ENCODE measurements at places on chromosomes 7 and 10.

GRCh38 chr7:154680894-154681659 lies 321.8 kb downstream of the PAXIP1 start:
- DNase-seq, result no peak

GRCh38 chr10:52961323-52961722 lies 188.7 kb upstream of the MBL2 start:
- DNase-seq, result no peak

GRCh38 chr7:19491821-19492452 lies 216.9 kb downstream of the POLR1F start:
- no peak for DNase-seq

- no peak for DNase-seq
Measured at GRCh38 chr7:38186593-38187314, 8.7 kb downstream of the STARD3NL start.

DNA sequence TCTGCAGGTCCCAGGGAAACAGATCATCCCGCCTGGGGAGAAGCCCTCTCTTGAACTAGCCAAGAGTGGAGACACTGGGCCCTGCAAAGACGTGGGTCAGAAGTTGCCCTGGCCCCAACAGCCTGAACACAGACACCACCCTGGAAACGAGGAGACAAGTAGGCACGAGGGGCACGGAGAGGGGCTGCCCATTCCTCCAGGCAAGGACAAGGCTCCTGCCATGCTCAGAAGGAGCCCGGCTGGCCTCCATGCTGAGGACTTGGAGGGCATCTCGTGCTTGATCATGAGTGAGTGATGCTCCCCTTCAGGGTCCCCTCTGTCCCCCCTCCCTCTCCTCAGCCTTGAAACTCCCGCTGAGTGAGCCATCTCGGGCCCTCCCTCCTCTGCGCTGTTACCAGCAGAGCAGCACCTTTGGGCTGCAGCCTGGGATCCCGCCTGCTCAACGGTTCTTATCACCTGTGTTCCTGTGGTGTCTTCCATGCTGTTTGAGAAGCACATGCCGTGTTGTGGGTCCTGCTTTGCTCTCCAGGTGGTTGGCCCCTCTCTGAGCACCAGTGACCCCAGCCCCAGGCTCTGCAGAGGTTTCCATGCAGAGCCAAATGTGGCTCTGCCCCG lies 544.3 kb downstream of the TCERG1L start:
- DNase-seq, result peak; percentile 38

DNA sequence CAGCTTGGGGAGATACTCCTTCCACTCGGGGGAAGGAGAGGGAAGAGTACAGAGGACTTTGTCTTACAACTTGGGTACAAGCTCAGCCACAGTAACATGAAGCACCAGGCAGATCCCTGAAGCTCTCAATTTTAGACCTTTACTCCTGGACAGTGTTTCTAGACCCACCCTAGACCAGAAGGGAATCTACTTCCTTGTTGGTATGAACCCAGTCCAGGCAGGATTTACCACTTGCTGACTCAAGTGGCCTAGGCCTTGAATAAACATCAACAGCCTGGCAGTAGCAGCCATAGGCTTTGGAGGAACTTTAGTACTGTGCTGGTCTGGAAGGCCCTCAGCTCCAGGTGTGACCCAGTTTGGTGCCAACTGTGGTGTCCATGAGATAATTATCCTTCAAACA lies 173.1 kb downstream of the ADRA2A start:
- DNase-seq, result no peak

- no peak for DNase-seq
Measured at GRCh38 chr10:110597476-110597875, 30.0 kb downstream of the SMC3 start.

- DNase-seq, result no peak
Measured at GRCh38 chr10:128268015-128268722, 141.9 kb upstream of the MKI67 start.

- DNase-seq, result no peak
Measured at GRCh38 chr7:101957744-101958525, 140.5 kb downstream of the CUX1 start.

GRCh38 chr7:47775238-47775637 lies 173.0 kb downstream of the PKD1L1 start:
- no peak for DNase-seq

DNA sequence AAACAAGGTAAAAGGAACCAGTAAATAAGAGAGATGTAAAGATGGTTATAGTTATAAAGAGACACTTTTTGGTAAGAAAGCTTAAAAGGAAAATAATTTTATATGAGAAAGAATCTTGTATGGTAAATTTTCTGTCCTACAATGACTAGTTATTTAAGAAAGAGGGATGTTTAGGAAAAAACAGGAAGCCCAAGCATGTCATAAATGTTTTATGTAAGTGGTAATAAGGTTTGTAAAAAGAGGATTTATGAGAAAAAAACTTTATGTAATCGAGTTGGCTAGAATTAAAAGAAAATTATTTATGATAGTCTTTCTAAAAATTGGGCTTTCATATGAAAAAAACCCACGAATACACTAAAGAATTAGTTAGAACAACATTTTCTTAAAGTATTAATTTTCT lies 34.2 kb upstream of the CREB3L2 start:
- DNase-seq, result no peak

- no peak for DNase-seq
Measured at GRCh38 chr7:29337546-29338116, 143.1 kb downstream of the CHN2 start.

GRCh38 chr7:141160246-141160860 lies 86.5 kb downstream of the TMEM178B start:
- DNase-seq, result no peak

DNA sequence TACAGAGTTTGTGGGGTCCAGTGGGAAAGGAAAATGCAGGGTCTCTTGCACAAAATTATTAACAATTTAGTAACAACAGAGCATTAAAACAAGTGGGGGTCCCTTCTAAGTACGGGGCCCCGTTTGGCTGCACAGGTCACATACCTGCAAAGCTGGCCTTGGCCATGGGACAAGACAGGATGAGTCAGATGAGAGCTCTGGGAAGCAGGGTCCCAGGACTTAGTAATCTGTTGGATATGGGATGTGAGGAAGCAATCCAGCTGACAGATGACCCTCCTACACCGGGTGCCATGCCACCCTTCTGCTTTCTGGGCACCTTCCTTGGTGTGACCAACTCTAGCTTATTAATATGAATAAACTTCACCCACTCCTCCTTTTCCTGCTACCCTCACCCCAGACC lies 3.2 kb upstream of the DUSP5 start:
- DNase-seq, result no peak

DNA sequence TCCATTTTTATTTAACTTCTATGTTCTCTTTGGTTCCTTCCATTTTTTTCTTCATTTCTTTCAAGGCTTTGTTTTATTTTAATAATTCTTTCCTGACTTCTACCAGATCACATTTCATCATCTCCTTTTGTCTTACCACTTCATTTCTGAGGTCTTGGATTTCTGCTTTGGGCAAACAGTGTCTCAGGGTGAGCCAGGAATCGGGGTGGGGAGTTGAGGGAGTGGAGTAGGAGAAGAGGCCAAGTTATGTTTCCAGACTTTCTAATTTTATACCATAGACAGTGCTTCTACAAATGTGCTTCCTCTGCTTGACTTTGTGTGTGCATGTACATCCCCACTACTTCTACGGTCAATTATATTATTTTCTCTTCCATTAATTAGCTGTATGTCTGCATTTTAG lies 112.1 kb downstream of the PRKG1 start:
- DNase-seq, result no peak

DNA sequence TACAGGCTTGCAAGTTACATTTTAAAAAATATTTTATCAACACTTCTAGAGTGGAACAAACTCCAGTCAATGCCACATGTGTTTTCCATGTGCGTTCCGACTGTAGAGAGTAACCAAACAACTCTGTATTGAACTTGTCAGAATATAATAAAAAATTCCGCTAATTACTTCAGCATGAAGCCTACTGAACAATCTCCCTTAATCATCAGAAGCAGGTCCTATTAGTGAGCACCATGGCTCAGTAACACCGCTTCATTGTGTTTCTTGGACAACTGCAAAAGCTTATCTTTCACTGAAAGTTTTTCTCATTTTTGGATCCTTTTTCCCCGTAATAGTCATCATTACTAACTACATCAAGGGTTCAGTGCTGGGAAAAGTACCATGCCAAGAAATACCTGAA lies 117.0 kb downstream of the MKX start:
- no peak for DNase-seq

DNA sequence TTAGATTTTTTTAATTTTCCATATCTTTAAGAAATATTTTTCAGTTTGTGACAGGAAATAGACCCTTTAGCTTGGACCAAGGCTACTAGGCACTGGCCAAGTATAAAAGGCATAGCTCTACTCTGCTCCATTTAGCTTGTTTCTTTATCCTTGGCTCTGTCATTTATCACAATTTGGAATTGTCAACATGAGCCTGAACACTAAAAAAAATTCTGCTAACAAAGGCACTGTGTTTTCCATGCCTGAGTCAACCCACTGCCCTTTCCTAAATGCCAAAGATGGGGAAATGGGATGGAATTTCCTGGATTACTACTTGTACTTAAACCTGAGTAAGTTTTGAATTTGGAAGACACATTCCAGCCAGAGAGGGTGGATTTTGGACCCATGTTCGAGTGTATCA lies 128.4 kb downstream of the NSUN6 start:
- DNase-seq, result no peak

- DNase-seq, result no peak
Measured at GRCh38 chr10:66501356-66501755, 424.5 kb upstream of the LRRTM3 start.

- DNase-seq, result no peak
Measured at GRCh38 chr7:36904802-36905201, 180.5 kb upstream of the AOAH start.

- no peak for DNase-seq
Measured at GRCh38 chr10:22278441-22278782, 37.8 kb upstream of the COMMD3 start.

- no peak for DNase-seq
Measured at GRCh38 chr7:52325237-52325636, 710.2 kb upstream of the POM121L12 start.

DNA sequence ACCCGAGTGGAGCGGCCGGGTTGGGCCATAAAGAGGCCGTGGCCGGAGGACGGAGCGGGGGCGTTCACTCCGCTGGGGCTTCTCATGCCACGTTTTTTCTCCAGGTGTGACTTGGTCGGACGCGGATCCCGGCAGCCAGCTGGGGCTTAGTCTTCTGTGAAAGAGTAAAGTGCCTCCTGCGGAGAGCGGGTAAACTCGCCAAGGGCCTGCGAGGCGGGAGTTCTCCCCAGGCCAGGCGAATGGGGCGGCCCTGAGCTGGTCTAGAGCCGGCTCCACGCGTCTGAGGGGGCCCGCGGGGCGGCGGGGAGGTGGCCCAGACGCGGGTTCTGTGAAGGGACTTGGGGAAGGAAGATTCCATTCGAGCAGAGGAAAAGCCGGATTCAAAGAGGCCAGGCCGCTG lies 86.3 kb upstream of the VIPR2 start:
- DNase-seq, result no peak

DNA sequence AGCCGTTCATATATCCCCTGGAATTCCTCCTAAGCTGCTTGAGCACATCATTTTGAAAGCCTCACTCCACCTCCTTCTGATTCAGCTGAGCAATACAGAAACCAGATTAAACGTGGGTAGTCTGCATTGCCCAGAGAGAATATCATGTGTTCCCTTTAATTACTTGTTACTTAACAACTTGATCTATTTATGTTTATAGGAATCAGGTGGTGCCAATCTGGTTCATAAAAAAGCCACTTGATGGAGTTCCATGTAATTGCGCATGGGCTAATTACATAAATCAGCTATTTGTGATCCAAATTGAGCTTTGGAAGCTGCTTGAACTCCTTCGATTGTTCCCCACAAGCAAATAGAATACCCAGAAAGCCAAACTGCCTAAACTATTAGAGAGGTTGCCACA lies 114.7 kb upstream of the ADCY1 start:
- DNase-seq, result no peak

DNA sequence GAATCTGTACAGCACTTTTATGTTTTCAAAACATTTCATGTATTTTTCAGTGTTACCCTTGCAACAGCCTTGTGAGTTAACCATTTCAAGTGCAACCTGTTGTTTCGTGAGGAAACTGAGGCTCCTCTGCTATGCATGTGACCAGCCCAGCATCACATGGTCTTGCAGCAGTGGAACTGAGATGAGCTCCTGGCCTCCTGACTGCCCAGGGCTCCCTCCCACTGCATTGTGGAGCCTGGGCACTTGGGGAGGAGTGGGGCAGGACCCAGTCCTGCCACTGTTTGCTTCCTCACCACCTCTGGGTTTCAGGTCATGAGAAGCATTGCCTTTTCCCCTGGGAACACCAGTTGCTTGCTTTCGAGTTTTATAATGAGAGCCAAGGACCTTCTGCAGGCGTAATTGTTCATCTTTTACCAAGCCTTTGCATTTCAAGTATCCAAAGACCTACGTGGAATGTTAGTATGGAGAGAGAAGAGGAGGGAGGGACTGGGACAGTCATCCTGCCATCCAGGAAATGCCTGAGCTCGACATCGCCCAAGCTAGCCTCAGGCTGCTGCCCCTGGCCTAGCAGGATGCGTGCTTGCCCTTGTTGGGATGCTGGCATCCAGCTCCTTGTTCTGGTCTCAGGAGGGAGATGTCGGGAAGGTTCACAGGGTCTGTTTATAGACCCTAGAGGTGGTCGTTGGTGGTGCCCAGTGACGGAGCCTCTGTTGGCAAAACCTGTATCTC lies 32.3 kb upstream of the BHLHA15 start:
- no peak for DNase-seq

- DNase-seq, result no peak
Measured at GRCh38 chr7:77627309-77627676, 69.0 kb upstream of the RSBN1L start.

DNA sequence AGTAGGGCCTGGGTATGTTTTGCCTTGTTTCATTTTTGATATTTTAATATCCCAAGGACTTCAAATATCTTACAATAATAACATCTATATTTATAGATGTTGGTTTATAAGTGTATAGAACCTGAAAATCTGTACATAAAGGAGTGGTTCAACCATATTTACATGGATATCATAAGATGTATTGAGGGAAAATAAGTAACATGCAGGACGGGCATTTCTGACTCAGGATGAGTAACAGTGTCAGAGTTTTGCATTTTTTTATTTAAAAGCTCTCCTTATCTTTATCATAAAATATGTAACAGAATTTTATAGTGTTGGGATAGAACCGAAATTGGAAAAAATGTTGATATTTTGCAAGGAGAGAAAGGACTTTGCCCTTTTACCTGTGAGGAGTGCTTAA lies 1438.7 kb downstream of the REEP3 start:
- no peak for DNase-seq

DNA sequence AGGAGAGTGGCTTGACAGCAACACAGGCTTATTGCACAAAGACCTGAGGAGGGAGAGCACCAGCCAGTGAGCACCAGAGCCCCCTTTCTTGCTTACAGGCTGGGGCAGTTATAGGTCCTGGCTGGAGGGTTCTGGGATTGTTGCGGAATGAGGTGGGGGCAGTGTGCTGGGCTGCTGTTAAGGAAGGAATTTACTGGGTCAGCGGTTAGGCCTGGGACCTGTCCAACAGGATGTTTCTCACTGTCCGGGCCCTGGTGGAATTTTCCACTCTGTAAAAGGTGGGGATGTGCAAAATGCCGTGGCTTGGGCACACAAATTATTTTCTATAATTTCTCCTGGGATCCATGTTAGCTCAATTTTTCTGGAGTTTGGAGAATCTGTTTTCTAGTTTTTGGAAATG lies 757.3 kb downstream of the TYW1 start:
- DNase-seq, result no peak
